ENCODE measurements at places on chromosomes 3 and 15. TPM values are rescaled to one million over a fixed set of nuclear protein-coding genes. Genes with fewer than 3 reads are reported as not detected.

Gene SLC6A11
- 0.03 TPM for polyA plus RNA-seq

DNA sequence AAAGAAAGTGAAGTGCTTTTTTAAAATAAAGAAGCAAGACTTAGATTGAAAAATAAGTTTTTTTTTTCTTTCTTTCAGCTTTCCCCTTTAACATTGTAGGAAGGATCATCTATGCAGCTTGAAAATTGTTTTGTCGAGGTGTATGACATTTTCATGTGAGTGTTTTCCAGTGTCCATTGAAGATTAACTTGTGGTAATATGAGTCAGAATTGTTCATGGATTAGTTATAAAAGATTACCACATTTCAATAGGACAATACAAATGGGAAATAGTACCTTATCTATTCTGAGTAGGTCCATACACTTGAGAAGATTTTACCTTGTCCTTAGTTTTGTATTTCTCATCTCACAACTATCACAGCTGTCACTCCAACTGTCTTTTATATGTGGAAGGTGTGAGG, 1234.7 kb downstream of the NSUN3 start:
- H3K27ac ChIP-seq = no peak overlapping the region
- no peaks in the 10 kb centered on the region for H3K27me3 ChIP-seq
- no peaks in the 10 kb centered on the region for H3K4me1 ChIP-seq
- DNase-seq = no peak
- no peak overlapping the region for H3K4me3 ChIP-seq
- H3K36me3 ChIP-seq = no peaks in the 10 kb centered on the region

DNA sequence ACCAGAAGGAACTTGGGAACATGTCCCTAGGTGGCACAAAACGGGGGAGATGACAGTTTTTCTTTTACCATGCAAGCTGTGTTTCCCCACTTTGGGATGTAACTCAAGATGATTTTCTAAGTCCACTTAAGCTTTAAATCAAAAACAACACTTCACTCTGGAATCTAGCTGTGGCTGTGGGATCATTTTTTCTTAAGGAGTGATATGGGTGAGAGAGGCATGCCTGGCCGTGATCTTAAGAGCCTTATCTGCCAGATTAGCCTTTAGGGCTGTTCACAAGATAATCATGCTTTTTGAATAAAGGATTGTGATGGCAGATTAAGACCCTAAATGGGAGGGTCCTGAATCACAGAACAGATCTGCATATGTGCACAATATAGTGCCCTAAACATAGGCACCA, 384.8 kb upstream of the SEMA6D start:
- no peaks in the 10 kb centered on the region for H3K27me3 ChIP-seq
- no peak overlapping the region for H3K4me3 ChIP-seq
- H3K4me1 ChIP-seq = peaks cover 5% of the 10 kb centered on the region

DNA sequence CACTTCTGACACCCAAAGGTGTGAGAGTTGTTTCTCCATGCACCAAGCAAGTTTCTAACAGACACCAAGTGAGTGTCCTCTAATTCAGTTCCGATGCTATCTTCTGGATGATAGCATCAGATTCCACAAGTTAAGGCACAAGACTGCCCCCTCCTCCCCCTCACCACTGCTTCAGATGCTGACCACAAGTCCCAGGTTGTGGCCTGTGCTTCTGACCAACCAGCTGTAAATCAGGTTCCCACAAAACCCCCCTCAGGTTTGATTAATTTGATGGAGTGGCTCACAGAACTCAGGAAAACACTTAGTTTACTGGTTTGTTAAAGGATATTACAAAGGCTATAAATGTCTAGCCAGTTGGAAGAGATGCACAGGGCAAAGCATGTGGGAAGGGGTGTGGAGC, 7.0 kb upstream of the PLA1A start:
- no peak overlapping the region for H3K4me3 ChIP-seq
- H3K36me3 ChIP-seq = no peaks in the 10 kb centered on the region
- DNase-seq = no peak
- peaks cover 2% of the 10 kb centered on the region for H3K4me1 ChIP-seq

GRCh38 chr3:31790193-31791089, 190.6 kb downstream of the OSBPL10 start:
- DNase-seq = no peak
- H3K4me1 ChIP-seq = peaks cover 9% of the 10 kb centered on the region

- peaks cover 8% of the 10 kb centered on the region for H3K4me1 ChIP-seq
- H3K27ac ChIP-seq = peak overlapping the region; percentile 59
- H3K27me3 ChIP-seq = no peaks in the 10 kb centered on the region
- DNase-seq = no peak
- no peaks in the 10 kb centered on the region for H3K36me3 ChIP-seq
- no peak overlapping the region for H3K4me3 ChIP-seq
Observed at GRCh38 chr3:100033903-100034471, 80.3 kb downstream of the FILIP1L start.

Measured in SK-N-SH (cell line).